ENCODE measurements at places on chromosomes 3 and 15.

GRCh38 chr3:55166576-55167555, 239.0 kb upstream of the LRTM1 start:
- DNase-seq = no peak

DNA sequence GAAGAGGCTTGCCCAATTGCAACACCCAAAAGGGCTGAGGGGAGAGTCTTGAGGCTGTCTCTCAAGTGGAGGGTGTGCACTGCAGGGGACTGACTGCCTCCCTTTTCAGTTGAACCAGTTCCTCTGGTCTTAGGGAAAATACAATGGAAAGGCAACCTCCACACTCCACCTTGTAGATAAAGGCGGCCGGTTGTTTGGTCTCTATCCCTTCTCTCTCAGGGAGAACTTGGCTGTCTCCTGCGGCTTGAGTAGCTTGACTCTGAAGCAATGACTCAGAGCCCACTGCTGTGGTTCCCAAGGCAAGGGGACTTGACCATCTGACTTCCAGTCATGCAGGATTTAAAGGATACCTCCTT, 143.2 kb upstream of the UMPS start:
- no peak for DNase-seq

DNA sequence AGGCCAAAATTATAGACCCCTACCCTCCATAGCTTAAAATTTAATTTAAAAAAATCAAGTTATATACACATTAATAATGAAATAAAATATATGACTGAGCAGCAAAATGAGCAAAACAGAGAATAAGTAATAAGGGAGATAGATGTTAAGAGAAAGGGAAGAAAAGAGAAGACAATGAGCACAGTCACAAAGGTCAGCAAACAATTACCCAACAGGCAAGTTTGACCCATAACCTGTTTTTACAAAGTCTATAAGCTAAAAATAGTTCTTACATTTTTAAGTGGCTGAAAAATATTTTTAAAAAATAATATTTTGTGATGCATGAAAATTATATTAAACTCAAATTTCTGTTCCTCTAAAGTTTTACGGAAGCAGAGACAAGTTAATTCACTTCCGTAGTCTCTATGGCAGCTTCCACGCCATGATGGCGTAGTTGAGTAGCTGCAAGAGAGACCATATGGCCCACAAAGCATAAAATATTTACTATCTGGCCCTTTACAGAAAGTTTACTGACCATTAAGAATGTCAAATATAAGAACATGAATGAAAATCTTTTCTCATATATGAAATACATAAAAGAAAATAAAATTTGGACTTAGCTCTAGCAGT, 47.5 kb downstream of the ACAP2 start:
- no peak for DNase-seq

DNA sequence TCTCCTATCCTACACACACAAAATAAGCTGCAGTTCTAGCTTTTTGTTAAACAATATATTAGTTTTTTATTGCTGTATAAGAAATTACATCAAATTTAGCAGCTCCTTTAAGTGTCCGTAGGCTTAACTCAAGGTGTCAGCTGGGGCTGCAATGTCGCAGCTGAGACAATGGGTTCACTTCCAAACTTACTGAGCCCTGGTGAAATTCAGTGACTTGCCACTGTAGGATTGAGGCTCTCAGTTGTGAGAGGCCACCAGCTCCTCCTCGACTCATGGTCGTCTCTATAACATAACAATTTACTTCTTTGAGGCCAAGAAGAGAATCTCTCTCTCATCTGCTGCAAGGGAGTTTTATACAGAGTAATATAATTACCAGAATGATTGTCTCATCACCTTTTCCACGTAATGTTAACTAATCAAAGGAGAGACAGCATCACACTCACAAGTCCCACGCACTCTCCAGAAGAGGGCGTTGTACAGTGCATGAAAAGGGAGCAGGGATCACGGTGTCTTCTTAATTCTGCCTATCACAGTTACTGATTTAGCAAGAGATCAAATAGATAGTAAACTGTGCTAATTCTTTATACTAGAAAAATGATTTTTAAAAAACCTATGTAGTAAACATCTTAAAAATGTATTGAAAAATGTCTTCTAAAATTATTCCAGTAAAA, 735.6 kb upstream of the GBE1 start:
- DNase-seq = no peak

DNA sequence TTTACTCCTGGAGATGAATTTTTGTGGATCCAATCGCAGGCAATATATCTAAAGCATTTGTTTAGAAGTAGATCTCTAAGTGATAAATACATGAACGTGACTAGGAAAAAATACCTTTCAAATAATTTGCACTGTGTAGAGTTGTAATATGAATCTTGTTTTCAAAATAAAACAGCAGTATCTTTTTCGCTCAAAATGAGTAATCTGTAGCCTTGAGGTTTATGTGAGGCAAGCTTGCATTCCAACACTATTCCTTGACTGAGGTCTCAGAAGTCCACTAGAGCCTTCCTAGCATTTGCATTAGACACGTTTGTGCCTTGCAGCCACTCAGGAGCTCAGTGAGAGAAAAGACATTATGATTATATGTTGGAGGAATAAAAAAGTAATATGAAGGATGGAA, 138.3 kb upstream of the ROBO1 start:
- no peak for DNase-seq

DNA sequence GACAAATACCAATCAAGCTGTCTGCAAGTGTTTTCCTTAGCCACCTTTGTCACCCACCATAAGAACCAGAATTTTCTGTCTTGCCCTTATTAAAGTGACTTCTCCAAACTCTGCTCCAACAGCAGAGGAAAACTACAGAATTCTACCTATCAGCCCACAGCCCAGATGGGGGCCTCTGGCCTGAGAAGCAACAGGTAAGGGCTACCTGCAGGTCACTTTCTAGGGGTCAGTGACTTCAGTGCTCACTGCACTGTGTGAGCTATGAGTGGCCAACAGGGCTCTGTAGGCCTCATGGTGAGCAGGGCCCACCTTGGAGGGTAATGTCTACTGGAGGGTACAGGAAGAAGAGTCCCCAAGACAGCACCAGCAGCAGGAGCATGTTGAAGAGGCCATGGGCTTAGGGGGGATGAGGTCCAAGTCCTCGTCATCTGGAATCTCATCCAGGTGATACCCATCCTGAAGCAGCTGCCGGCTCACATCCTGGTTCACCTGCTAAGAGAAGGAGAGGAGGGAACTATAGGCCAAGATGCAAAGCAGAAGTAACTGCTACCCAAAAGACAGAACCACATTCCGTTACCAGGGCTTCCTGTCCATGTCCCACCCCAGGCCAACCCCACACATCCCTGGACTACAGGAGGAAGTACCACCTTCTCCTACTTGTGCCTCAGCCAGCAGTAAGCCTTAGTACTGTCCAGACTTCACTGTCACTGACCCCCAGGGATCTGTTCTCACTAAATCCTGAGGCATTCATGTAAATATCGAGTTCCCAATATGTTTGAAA, 4.2 kb downstream of the FAM219B start:
- DNase-seq = no peak

DNA sequence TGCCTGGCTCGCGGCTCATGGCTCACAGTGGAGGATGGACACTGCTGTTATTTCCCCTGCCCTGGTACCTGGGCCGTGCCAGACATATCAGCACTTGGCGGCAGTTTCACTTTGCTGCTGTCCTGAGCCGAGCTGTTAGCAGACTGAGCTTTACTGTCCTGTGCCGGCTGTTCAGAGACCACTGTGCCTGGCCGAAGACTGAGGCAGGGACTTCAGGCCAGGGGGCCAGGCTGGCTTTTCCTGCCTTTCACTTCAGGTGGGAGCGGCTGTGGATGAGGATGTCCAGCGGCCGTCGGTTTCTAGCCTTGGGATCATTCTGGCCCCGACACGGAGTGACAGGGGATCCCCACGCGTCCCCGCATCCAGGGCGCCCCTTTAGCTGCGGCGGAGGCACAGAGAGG, 1.1 kb downstream of the ATP10A start:
- DNase-seq = no peak

GRCh38 chr3:16363636-16364035, 98.6 kb downstream of the OXNAD1 start:
- DNase-seq = no peak

DNA sequence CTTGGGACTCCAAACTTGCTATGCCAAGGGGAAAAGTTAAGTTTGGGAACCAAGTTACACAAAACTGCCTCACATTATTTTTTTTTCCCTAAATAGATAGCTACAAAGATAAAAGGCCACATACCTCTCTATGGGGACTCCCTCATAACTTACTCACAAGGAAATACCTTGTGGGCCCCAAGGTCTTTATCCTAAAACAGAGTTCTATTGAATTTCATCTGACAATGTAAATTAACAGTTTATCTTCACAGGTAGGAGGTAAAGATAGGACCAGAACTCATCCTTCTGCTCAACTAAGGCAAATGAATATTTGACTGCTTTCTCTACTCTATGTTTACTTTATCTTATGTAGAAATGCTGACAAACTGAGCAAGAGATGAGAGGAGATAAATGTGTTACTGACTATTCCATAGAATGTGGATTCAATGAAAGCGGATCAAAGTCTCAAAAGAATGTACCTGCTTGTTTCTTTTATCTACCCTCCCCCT, 1278.0 kb downstream of the OTOL1 start:
- DNase-seq = no peak

DNA sequence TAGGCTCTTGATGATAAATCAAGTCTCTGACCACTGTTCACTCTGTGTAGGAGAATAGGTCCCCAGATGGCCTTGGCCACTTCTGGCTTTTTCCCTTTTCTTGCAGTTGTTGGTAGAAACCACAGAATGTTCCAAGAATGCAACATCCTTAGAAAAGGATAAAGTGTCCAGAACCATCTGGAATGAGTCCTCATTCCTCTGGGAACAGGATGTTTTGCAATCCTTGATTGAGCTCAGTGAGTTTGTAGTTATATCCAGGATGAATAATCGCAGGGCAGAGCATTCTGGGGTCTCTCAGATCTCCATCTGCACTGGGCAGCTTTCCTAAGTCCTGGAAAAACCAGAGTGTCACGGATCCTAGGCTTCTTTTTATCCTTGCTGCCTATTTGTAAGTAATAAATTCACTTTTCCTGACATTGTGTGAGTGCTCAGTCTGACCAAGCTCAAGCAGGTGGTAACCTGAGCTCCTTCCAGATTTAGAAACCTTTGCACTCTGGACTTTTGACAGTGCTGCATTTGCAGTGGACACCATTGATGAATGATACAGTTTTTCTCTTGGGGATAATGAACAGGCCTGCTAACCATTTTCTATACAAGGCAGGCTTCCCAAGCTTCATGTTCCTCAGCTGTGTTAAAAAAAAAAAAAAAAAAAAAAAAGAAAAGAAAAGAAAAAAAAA, 1028.6 kb downstream of the OTOL1 start:
- no peak for DNase-seq

DNA sequence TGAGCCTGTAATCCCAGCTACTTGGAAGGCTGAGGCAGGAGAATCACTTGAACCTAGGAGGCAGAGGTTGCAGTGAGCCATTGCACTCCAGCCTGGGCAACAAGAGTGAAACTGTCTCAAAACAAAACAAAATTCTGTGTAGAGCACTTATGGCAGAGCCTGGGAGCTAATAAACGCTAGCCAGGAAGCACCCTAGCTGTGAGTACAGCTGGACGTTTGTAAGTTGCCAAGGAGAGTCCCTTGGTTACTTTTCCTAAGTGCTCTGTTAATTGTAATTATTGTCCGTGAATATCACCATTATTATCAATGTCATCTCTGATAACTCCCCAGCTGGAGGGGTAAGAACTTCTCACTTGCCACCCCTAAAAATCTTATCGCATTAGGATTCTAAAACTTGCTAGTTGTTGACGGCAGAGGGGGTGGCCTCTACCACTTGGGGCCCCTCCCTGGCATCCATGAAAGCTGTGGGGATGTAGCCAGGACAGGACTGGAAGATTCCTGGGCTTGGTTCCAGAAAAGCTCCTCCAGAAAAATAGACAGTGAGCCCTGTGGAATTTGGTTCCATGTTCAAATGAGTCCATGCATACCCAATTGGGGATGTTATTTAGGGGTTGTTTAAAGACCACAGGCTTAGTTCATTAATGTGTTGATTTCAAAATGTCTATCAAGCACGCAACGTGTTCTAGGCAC, 9.9 kb upstream of the KLHL25 start:
- DNase-seq = no peak

DNA sequence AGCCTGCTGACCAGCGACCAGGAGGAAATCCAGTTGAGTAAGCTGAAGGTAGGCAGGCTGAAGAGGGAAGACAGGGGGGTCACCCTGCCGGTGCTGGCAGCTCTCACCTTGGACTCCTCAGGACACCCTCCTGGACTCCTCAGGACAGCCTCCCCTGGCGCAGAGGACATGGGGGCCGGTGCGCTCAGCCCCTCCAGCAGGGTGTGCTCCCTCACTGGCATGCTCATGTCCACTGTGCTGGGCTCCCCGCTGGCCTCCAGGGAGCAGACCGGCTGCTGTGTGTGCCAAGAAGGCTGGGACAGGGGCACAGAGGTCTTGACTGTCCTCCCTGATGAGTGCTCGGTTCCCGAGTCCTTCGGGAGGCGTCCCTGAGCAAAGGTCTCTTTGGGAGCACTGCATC, 183.6 kb downstream of the ATP10A start:
- DNase-seq = no peak

DNA sequence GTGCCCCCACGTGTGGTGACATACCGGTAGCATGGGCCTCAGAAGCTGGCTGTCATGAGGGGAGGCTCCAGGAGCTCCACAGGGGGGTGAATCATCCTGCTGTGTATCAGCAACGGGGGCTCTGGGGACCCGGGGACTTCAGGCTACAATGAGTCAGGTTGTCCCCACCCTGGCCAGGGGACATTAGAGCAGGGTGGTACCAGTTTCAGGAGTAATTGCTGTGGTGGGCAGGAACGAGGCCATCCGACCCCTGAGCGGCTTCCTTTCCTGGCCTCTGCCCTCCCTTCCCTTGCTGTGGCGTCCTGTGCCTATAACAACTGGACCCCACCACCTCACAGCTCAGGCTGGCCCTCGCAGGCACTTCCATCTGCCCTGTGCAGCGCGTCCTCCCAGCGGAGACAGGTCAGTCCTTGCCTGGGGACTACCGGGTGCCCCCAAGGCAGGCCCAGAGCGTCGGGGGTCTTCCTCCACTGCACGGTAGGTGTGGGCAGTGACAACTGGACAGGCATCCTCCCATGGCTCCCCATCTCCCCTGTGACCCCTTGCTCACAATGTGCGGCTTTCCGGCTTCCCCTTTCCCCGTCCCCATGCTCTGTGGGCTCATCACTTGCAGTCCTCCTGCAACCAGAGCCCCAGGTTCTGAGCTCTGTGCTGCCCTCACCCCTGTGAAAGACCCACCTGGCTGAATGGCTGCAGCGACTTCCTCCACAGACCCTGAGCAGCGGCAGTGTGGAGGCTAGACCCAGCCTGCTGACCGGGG, 57.0 kb downstream of the KLF15 start:
- DNase-seq = no peak

DNA sequence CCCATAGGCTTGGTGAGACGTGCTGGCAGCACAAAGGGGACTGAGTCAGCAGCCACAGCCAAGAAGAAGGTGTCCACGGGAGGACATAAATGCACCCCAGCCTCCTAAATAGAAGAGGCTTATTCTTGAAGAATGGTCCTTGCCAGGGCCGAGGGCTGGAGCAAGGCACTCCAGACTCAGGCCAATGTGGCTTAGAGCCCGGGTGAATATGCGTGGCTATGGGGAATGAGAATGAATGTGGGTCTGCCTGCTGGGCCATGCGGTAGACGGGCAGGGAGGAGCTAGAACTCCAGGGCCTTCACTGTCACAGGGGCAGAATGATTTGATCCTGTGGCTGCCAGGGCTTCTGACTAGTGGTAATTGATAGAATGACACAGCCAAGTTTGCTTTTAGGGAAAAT, 34.0 kb downstream of the DHX30 start:
- DNase-seq = no peak
